Cortex of kidney (tissue), 1 donor: ENCODE measurements at places on chromosomes 4 and X.

DNA sequence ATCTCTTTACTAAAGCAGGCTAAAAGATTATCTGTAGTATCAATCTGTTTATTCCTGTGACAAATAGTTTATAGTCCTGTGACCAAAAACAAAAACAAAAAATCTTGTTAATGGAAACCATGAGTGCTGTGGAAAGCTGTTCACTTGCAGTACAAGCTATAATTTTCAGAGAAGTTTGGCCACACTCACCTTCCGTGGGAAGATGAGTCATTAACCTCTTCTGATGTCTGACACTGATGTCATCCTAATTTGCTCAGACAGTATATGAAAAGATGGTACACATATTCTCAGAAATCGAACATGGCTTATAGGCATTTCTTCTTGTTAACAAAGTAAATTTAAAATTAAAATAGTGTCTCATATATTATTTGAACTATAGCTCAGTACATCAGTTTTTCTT, 19.9 kb upstream of the ENPP6 start:
- no peak for DNase-seq

GRCh38 chrX:153953342-153953830, 8.9 kb upstream of the RENBP start:
- DNase-seq: no peak

GRCh38 chrX:50905334-50905733, 5.2 kb upstream of the BMP15 start:
- no peak for DNase-seq

DNA sequence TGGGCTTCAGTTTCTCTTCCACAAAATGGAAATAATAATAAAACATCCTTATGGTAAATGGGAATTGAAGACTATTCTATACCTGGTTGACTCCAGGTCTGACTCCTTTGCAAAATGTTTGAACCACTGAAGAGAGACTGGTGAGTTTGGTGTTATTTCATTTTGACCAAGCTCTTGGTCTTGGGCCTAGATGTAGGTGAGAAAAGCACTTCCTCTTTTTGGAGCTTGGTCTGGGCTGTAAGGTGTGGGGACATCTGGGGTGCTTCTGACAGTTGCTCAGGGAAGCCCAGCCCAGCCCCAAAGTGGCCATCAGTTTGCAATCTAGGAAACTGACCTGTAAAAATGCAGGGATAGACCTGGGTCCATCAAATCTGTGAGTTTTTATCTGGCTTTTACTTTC, 26.8 kb upstream of the SOD3 start:
- DNase-seq: no peak

- no peak for DNase-seq
Measured at GRCh38 chr4:2767705-2768074, 11.6 kb upstream of the TNIP2 start.
